Heart left ventricle (tissue), 16 donors: ENCODE measurements at places on chromosomes 11 and 22. TPM values are rescaled to one million over a fixed set of nuclear protein-coding genes. Genes with fewer than 3 reads are reported as not detected.

The HTR3B gene
- total RNA-seq: not detected

The APOL4 gene
- total RNA-seq: 26.5 TPM

The SLN gene
- total RNA-seq: 7.7 TPM

The KCNK7 gene
- 0.18 TPM for total RNA-seq

The FAR1 gene
- total RNA-seq: 50.2 TPM

The OR8A1 gene
- total RNA-seq: not detected

The INSC gene
- 0.67 TPM for total RNA-seq

The SCN3B gene
- total RNA-seq: 0.91 TPM

The MN1 gene
- total RNA-seq: 7.0 TPM

The KLHL35 gene
- total RNA-seq: 0.48 TPM

The MS4A6A gene
- 17.0 TPM for total RNA-seq

The OLFML1 gene
- total RNA-seq: 3.1 TPM

The OSM gene
- 5.0 TPM for total RNA-seq

The SMC1B gene
- total RNA-seq: not detected

The KRTAP5-9 gene
- not detected for total RNA-seq

The TRIM48 gene
- not detected for total RNA-seq

The TLCD5 gene
- 10.3 TPM for total RNA-seq

The MFNG gene
- 10.5 TPM for total RNA-seq

The SLC22A12 gene
- not detected for total RNA-seq

The NAP1L4 gene
- 212 TPM for total RNA-seq

The GLB1L2 gene
- 0.19 TPM for total RNA-seq

The SNU13 gene
- total RNA-seq: 202 TPM

The MIAT gene
- 0.54 TPM for total RNA-seq

The ST14 gene
- total RNA-seq: 0.72 TPM

The GALNT18 gene
- total RNA-seq: 10.9 TPM

The MMP13 gene
- not detected for total RNA-seq

The FBLN1 gene
- 31.5 TPM for total RNA-seq

The SH3BP1 gene
- total RNA-seq: 0.88 TPM

The IGSF9B gene
- total RNA-seq: 43.7 TPM

The TMEM132A gene
- total RNA-seq: 3.1 TPM

The LYVE1 gene
- 163 TPM for total RNA-seq

The HTR3A gene
- total RNA-seq: not detected

The CLCF1 gene
- total RNA-seq: 1.7 TPM

The SCUBE1 gene
- total RNA-seq: 0.36 TPM

The CYTH4 gene
- total RNA-seq: 4.4 TPM

The CREB3L1 gene
- total RNA-seq: 30.3 TPM

The ZFP91 gene
- total RNA-seq: 55.2 TPM

The PIM3 gene
- 51.0 TPM for total RNA-seq

The LAYN gene
- total RNA-seq: 6.9 TPM

The OR5B2 gene
- total RNA-seq: not detected

The IRAG1 gene
- 4.4 TPM for total RNA-seq

The ELF5 gene
- not detected for total RNA-seq

The ESAM gene
- 111 TPM for total RNA-seq

The SCGB2A2 gene
- total RNA-seq: not detected
